ENCODE measurements at places on chromosomes 13 and 19.
A peak's percentile ranks its signal among the peaks of the same experiment; 100 is the strongest.

- DNase-seq = no peak
Observed at GRCh38 chr13:29524176-29524575, 71.3 kb downstream of the SLC7A1 start.

DNA sequence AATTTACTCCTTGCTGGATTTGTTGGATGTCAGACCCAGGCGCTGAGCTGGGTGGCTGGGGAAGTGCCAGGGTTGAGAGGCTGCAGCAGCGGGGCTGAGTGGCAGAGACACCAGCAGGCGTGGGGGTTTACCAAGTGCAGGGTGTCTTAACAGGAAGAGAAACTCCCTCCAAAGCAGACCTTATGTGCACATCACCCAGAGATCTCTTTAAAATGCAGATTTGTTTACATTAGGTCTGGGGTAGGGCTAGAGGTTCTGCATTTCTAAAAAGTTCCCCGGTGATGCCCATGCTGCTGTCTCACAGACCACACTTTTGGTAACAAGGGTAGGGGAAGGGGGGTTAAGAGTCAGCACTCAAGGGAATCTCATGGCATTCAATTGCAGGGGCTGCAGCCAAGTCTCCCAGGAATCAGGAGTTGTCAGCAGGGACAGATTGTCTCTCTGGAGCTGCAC lies 80.7 kb upstream of the OLFM4 start:
- DNase-seq = no peak

DNA sequence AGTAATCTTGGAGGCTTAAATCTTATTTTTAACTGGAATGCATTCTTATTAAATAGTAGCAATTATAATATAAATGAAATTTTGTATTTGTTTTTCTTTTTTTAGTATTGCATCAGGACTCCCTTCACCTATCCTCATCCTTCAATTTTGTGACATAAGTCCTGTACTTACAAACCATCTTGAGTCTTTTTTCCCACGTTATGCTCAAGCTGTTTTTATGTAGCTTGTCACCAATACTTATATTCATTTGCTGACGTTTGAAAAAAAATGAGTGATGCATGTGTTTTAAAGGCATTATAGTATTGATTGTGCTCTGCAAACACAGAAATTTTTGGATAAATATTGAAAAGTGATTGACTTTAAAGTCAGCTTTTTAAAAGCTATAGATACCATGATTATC lies 888 bp downstream of the GPR18 start:
- DNase-seq = no peak

DNA sequence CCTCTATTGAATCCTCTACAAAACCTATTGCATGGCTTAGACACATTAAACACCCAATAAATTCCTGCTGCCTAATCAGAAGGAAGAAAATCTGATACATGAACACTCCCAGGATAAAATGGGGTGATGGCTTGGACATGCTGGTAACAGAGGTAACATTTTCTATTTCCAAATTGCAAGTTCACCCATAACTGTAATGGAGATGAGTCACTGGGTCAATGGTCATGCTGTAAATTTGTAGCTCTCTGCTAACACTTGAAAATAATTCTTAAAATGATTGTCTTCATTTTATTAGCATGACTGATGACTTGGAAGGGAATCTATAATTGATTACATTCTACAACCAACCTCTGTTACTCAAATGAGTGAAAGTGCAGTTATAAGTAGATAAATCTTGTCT lies 434.1 kb downstream of the FGF14 start:
- DNase-seq = no peak

DNA sequence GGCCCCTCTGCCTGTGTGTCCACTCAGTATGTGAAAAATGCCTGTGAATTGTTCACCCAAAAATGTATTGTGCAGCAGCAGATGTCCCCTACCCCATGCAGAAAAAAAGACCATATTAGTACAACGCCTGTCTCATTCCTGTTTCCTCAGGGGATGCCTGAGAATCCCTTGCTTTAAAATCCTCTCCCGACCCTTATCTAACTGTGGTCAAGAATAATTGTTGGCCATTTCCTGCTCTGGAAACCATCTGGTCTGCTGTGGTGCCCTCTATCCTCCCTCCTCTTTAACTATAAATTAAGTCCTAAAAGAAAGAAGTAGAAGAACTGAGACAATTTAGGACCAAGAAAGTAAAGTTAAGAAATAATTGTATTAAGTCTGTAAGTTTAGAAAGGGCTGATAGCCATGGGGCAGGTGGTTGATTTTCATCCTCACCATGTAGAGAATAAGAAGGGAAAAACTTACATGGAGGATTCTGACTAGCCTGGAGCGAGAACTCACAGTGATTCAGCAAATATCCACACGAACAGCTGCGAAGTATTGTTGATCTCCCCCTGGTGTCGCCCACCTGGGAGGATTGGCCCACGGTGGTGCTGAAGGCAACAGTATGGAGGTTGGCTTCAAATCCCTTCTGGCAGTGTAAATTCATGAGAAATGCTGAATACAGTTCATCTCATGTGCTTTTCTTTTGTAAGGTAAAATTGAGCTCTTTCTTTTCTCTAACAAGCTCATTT lies 85.6 kb downstream of the COL4A2 start:
- DNase-seq = no peak

- no peak for DNase-seq
Observed at GRCh38 chr13:75225288-75226032, 256.5 kb downstream of the TBC1D4 start.

- DNase-seq = no peak
Observed at GRCh38 chr13:39047560-39047959, 9.3 kb downstream of the NHLRC3 start.

- DNase-seq = peak; percentile 17
Observed at GRCh38 chr13:19818223-19818842, 35.6 kb upstream of the PSPC1 start.

- DNase-seq = no peak
Observed at GRCh38 chr13:39186205-39186875, 148.1 kb downstream of the NHLRC3 start.

GRCh38 chr13:77919246-77919920 lies 752 bp upstream of the EDNRB start:
- no peak for DNase-seq

DNA sequence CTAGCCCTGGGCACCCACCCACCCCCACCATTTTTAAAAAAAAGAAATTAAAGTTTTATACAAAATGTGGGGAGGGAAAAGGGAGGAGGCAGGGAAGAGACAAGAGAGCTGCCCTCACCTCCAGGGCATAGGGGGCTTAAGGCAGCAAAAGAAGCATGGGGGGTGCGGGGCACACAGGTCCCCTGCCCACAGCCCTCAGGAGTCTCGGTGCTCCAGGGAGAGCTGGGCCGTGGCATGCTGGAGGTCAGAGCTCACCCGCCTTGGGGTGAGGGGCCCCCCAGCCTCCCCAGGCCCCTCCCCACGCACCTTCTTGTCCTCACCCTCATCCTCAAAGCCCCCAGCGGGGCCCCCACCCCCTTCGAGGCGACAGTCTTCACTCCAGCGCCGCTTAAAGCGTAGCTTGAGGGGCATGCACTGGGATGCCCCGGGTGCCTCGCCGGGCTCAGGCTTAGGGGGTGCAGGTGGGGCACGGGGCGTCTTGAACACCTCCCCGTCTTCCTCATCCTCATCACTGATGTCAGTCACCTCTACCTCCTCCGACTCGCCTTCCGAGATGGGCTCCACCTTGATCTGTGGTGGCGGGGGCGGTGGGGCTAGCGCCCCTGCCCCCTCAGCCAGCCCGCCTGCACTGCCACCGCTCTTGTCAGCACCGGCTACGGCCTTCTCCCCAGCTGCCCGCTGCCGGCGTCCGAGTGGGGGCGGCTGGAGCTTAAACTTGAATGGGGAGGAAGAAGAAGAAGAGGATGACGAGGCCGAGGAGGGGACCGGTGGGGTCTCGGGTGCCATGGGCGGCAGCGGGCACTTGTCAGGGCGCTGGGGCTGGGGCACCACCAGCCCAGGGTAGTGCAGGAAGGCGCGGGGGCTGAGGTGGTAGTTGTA lies 6.1 kb upstream of the GSK3A start:
- DNase-seq = no peak

DNA sequence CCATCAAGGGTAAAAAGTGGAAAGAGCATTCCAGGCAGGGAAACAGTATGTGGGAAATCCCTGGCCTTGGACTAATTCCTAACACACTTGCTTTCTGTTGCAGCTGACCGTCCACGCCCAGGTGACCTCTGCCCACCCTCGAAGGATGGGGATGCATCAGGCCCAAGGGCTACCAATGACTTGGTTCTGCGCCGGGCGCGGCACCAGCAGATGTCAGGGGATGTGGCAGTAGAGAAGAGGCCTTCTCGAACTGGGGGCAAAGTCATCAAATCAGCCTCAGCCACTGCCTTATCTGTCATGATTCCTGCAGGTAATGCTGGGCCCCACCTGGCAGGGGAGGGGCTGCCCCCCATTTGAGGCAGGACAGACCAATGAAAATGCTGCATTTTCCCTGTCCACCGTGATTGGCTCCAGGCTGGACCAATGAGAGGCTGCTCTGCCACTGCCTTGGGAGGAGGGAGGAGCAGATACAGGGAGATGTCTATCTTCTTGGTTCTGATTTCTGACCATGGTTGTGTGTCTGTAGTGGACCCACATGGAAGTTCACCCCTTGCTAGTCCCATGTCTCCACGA lies 12.6 kb downstream of the DNASE2 start:
- no peak for DNase-seq

DNA sequence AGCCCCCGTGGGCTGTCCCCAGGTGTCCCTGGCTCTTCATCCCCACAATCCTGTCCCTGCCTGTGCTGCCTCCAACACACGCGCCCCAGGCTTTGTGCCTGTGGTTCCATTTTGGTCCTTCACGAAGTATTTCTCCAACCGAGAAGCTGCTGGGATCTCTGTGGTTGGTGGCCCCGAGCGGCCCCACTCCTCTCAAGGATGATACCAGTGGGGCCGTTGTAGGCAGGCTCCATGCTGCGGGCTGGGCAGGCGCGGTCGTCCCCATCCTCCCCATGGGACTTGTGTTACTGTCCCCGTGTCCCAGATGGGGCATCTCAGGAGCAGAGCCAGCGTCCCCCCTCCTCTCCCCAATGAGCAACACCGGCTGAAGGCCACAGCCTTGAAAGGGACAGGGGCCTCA lies 3.7 kb upstream of the ZNF554 start:
- DNase-seq = no peak

DNA sequence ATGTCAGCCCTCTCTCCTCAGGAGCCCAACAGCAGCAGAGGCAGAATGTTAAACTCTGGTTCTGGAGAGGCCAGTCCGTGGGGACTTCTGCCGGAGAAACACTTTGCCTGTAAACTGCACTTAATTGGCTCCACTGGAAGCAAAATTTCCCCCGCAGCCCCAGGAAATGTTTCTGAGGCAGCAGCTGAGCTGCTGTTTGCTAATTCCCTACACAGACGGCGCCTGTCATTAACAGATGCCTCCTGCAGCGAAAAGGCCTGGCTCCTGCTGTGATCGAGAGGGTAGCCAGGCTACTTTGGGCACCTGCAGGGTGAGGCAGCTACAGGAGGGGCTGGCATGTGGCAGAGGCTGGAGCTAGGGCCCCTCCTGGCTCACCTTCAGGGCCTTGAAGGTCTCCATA lies 5.2 kb upstream of the TM6SF2 start:
- no peak for DNase-seq

DNA sequence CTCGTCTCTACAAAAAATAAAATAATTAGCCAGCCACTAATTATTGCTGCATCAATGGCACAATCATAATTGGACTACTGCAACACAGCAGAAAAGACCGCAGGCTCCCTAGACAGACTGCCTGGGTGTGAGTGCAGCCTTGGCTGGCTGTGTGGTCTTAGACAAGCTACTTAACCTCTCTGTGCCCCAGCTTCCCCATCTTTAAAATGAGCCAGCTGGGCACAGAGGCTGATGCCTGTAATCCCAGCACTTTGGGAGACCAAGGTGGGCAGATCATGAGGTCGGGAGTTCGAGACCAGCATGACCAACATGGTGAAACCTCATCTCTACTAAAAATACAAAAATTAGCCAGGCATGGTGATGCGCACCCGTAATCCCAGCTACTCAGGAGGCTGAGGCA lies 19.0 kb downstream of the TEX101 start:
- no peak for DNase-seq

- peak; percentile 50 for DNase-seq
Observed at GRCh38 chr19:6021878-6022569, 44.1 kb upstream of the RANBP3 start.

DNA sequence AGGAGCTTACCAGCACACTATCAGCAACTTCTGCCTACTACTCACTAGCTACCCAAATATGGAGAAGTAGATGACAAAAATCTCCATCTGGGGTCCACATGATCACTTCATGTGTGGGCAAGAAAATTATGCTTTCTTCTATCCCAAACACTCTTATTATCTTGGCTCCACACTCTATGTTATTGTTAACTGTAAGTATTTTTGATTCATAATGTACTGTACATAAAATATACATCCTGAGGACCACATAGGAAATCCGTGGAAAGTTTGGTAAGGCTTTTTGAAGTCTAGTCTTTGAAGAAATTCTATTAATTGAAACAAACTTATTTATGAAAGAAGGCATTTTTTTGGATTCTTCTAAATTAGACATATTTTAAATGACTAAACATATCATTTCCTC lies 378.8 kb downstream of the DACH1 start:
- DNase-seq = no peak

- no peak for DNase-seq
Observed at GRCh38 chr13:66689037-66689619, 541.0 kb downstream of the PCDH9 start.

- no peak for DNase-seq
Observed at GRCh38 chr13:30905932-30906383, at the start of gene MEDAG. TSS of gene MEDAG (plus strand) at chr13:30906271. CDS start at chr13:30906516, 245 bp downstream.

GRCh38 chr19:18928018-18928805 lies 8.7 kb downstream of the DDX49 start:
- DNase-seq = no peak

GRCh38 chr19:15701757-15702533 lies 25.9 kb upstream of the OR10H2 start:
- DNase-seq = no peak

- DNase-seq = no peak
Observed at GRCh38 chr19:1136621-1137317, 33.0 kb downstream of the GPX4 start.

DNA sequence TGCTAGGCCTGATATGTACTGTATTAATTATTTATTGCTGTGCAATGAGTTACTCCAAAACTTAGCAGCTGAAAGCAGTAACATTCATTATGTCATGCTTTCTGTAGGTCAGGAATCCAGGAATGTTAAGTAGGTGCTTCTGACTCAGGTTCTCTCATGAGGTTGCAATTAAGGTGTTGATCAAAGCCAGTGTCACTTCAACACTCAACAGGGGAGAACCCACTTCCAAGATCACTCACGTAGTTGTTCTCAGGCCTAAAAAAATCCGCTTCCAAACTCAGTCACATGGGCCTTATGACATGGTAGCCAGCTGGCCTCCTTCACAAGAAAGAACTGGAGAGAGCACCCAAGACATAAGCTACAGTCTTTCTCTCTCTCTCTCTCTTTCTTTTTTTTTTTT lies 211.1 kb upstream of the NBEA start:
- DNase-seq = no peak

GRCh38 chr19:49658566-49659442 lies 6.9 kb downstream of the IRF3 start:
- no peak for DNase-seq

DNA sequence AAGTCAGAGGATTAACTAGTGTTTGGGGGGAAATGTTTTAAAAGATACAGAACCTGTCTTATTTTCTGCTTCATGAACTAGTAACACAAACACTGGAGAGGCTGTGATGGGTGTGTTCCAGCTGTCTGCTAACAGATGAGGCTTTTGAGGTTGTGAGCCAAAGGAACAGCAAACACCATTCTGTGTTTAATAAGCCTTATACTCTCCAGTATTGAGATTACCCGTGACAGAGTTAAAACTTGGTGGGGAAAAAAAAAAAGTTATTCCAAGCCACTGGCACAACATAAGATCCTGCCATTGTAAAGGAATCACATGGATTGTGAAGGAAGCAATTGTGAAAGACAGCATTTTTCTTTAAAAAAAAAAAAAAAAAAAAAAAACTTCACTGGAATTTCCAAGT lies 48.4 kb downstream of the KCTD12 start:
- no peak for DNase-seq

All from activated B cell treated with CpG ODN at 0.5 μM for 24 hours (primary cell).